Stimulated activated CD8-positive, alpha-beta memory T cell treated with anti-CD3 and anti-CD28 coated beads, Interleukin-7, amount 100 ng/mL, for 48 hours (primary cell): ENCODE measurements at places on chromosomes 1 and 21.

DNA sequence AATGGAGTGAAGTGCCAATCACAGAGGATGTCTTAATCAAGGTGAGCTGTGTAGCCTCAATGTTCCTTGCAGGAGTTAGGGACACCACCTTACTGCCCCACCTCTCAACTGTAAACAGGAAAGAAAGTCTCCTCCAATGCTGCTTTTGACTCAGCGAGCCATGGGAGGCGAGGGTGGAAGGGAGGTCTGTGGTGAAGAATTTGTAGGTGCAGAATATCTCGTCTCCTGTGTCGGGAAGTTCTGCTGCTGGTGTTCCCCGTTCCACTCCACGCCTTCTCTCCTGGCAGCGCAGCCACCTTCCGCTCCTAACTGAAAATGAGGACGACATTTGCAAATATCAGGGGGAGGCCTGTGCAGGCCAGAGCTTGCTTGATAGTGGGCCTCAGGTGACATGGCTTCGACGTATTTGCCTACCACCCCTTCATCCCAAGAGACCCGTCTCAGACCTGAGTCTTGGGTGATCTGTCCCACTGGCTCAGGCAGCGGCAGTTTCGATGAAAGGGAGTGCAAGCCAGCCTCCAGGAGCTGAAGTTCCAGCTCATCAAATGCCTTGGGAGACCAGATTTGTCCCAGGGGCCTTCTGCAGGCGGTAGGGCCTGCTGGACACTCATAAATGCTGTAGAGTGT lies 368.3 kb upstream of the C1orf174 start:
- no peak for DNase-seq

GRCh38 chr1:227434808-227435444 lies 116.6 kb upstream of the CDC42BPA start:
- DNase-seq, result no peak

- no peak for DNase-seq
Observed at GRCh38 chr1:17765444-17766411, 10.6 kb downstream of the ACTL8 start.

- no peak for DNase-seq
Observed at GRCh38 chr1:30412241-30413110, 310.9 kb downstream of the MATN1 start.

DNA sequence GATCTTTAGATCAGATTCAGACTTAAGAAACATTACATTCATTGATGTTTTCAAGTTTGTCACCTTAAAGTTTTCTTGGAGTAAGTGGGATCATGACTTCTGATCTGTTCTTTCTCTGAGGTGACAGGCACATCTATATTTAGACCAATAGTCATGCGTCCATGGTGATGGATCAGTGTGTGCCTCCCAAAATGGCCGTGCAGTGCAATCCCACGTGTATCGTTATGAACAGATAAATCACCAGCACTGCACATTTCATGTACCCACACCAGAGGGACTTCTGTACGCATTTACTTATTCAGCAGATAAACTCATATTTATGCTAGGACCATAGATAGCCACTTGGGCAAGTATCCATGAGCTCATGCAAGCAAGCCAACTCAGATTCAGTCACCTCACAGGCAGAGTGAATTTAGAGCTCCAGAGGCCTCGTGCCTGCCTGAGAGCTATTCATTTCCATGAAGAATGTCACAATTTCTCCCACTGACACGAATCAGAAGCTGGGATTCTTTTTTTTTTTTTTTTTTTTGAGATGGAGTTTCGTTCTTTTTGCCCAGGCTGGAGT lies 13.9 kb upstream of the WDR26 start:
- no peak for DNase-seq

DNA sequence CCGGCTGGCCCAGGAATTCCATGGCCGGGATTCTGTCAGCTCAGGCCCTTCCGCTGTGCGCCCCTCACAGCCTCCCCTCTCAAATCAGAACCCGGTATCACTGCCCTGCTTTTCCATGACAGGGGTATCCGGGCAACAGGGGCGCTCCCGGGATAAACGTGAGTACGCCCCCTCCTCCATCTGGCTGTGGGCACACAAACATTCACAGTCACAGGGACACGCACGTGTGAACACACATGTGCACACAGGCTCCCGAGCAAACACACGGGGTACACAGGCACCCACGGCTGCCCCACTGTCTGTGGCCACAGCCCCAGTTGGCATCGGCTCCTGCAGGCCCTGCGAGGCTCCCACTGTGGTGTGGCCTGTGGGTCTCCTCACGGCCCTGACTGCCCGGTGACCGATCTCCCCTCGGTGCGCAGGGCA lies 16.7 kb downstream of the COL6A1 start:
- no peak for DNase-seq
